HFF-Myc (cell line): ENCODE measurements at places on chromosomes 6 and 20.

GRCh38 chr6:63804381-63804956 lies 168.9 kb downstream of the PHF3 start:
- peak; percentile 88 for DNase-seq

DNA sequence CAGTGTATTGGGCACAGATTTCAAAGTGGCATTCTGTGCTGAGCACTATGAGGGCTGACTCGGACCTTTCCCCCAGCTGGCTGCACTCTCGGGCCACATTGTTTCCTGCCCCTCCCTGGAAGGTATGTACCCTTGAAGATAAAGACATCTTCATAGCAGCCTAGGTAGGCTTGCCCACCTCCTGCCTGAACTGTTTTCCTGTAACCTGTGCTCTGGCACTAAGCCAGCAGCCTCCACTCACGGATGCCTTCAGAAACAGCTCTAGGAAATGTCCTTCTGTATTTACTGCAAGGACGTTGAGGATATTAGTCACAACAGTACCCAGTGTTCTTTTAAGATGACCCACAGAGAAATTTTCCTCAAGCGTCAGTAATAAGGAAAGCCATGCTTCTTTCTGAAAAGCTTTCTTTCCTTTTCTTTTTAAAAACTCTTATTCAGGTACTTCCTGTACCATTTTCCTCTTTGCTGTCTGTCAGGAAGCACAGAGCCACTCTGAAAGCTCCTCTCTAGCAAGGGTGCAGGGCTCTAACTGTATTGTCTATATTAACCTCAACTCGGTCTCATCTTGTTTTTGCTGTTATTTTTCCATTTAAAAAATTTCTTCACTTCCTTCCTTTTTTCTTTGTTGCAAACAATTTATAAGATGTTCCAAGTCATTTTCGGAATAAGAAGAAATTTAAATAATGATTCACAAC lies 43.5 kb downstream of the TTI1 start:
- no peak for DNase-seq

GRCh38 chr6:39602601-39603519 lies 122.3 kb downstream of the KIF6 start:
- no peak for DNase-seq

GRCh38 chr6:44219815-44220784 lies 3.3 kb upstream of the SLC29A1 start:
- DNase-seq = no peak

DNA sequence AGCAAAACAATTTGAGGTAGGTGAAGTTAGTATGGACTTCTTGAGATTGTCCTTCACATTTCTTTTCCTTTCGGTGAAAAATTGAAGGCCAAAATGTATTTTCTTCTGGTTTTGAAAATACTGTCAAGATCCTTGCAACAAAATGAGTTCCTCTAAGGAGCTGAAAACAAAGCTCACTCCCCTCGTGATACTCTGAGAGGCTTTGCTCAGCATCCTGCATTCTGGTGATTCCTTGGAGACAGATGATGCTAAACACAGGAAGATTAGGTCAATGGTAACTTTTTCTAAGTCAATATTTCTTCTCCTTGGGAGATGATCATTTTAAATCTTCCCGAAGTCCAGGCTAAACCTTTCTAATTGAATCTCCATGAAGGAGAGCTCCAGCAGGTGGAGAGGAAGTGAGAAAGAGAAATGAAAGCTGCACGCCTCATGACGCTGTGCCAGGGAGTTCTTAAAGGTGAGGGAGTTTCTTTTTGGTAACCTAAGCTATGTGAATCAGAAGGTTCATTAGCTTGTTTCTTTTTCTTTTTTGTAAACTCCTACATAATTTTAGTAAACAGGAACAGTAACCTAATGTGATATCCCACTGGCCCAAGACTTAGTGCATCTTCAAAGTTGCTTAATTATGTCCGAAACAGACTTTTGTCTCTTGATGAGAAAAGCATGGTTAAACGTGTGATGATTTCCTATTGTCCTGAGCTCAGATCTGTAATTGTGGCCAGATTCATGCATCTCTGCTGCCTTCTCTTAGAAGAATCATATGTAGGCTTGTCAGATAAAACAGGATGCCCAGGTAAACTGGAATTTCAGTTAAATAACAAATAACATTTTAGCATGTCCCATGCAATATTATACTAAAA lies 15.0 kb downstream of the ESR1 start:
- no peak for DNase-seq

DNA sequence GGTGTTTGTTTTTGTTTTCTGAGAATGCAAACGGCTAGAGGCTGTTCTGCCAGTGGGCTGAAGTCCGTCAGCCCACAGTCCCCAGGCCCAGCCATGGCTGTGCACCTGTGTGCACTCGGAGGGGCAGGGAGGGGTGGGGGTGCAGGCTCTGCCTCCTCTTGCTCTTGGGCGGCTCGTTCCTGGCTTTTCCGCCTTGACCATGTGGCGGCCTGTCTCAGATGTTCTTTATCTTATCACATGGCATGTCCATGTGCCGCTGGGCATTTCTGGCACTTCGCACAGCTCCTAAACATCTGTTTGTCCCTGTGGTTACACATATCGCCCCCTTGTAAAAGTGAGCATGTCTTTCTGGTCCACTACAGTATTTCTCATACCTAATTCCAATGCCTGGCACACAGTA lies 137.0 kb downstream of the CDH4 start:
- DNase-seq = no peak

- no peak for DNase-seq
Observed at GRCh38 chr6:55853008-55854001, 22.1 kb downstream of the BMP5 start.

DNA sequence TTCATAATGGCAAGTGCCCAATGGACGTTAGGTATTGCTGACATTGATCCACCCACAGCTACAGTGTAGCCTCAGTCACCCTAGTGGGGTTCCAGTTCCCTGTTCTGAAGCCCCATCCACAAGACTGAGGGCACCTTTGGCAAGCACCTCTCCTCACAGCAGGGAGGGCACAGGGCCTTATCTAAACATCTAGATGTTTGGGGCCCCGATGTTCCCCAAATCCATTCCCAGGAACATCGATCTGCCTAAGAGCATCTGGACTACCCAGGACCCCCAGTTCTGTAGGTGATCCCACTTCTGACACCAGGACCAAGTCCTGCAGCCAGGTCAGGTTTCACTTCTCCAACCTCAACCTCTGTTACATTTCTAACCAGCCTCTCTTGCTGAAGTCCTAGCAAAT lies 10.6 kb downstream of the APCDD1L start:
- no peak for DNase-seq

GRCh38 chr6:36389353-36389752 lies 1.9 kb upstream of the ETV7 start:
- no peak for DNase-seq

GRCh38 chr6:90008908-90009501 lies 114.7 kb downstream of the GJA10 start:
- DNase-seq = no peak

GRCh38 chr6:151018046-151018445 lies 152.5 kb downstream of the MTHFD1L start:
- no peak for DNase-seq

- DNase-seq = peak; percentile 97
Observed at GRCh38 chr6:21593412-21593926, at the start of gene SOX4. SOX4 (plus strand) TSS chr6:21593751; CDS start chr6:21594535, 784 bp downstream.

DNA sequence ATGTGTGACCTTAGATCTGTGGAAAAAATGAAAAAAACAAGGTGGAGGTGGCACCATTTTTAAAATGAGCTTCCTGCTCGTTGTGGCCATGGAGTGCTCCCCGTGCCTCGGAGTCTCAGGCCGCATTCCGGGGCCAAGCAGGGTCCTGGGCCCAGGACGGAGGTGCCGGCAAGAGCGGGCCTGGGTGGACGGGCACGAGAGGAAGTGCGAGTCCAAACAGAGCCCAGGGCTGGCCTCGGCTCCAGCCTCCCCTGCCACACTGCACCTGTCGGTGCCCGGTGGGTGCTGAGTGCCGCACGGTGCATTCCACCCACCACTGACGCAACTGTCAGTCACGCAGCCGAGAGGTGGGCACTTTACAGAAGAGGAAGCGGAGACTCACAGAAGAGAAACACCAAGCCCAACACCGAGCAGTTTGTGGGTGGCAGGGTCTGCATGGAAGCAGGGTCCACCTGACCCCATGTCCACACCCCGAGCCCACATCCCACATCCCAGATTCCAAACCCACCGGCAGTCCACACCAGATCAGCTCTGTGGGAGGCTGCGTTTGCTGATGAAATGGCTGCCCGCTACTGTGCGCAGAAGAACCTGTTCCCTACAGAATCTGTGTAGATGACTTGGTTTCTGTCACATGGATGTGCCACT lies 97.7 kb downstream of the PSMB1 start:
- DNase-seq = no peak

DNA sequence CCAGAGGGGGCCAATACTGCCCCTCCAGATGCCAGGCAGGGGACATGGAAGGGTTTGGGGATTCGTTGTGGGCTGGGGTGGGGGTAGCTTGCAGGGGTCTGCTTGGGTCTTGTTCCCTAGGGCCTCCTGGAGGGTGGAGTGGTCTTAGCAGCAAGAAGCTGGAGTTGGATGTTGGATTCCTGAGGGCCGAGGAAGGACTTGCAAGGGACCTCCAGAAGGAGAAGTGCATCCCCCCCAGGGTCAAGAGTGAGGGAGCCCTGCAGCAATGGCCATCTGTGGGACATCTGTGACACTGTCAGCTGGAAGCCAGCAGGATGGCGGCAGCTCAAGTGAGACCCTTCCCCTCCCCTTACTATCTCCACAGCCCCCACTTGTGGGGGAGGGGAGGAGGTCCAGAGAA lies 25.4 kb upstream of the CCN5 start:
- DNase-seq = no peak

GRCh38 chr6:90416322-90416721 lies 119.7 kb upstream of the BACH2 start:
- DNase-seq = no peak

- DNase-seq = no peak
Observed at GRCh38 chr6:11194356-11195218, 37.9 kb downstream of the NEDD9 start.

DNA sequence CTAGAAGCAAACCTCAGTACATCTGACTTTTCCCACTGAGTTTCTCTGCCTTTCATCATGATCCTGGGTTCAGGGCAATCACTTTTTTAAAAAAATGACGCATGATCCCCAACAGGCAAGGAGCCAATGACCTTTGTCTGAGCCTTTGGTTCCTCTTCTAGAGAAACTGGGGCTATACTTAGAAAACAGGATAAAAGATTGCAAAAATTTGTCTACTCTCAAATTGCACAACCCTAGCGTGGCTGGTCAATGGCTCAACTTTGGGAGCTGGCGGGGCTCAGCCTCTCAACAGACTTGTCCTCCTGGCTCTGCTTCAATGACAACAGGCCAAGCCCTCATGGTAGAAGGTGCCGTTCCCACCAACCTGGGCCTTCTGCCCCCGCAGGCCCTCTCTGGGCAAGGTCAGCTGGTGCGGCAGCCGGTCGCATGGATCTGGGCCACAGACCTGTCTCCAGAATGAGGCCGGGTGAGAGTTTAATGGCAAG lies 48.7 kb downstream of the PDYN start:
- DNase-seq = no peak

DNA sequence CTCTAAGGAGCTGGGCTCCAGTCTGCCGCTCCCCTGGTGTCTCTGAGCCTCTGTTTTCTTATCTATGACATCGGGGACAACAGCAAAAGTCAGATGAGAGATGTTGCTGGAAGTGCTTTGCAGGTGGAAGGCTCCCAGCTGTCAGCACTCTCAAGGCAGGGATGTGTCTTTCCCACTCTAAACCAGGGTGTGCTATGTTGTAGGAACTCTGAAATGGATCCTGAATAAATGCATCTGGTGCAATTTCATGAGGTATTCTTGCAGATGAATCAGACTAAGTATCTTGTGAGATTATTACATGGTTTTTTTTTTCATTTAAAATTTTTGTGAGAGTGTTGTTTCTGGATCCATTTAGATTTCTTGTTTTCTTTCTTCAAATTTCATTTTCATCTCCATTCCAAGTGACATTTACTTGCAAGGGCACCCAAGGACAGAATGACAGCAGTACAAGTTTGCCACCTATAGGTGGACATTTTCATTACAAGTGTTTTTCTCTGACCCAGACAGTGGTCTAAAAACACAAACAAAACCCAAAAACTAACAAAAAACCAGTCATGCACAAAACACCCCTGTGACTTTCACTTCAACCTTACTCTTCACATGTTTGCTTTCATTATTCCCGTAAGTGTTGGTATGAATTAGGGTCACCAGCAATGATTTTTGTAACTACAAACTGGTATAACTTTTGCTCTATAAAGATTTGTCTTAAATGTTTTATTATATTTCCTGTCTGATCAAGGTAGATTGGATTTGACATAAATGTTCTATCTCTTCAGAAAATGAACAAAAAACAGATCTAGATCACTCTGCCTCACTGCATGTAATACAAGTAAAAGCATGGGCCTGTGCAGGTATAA lies 14.7 kb upstream of the SIM1 start:
- DNase-seq = no peak

GRCh38 chr20:51496964-51497363 lies 45.6 kb downstream of the NFATC2 start:
- DNase-seq = no peak

- peak; percentile 52 for DNase-seq
Observed at GRCh38 chr20:19885939-19886660, 128.0 kb downstream of the RIN2 start.

- DNase-seq = no peak
Observed at GRCh38 chr20:23240519-23240918, 110.1 kb upstream of the NXT1 start.

DNA sequence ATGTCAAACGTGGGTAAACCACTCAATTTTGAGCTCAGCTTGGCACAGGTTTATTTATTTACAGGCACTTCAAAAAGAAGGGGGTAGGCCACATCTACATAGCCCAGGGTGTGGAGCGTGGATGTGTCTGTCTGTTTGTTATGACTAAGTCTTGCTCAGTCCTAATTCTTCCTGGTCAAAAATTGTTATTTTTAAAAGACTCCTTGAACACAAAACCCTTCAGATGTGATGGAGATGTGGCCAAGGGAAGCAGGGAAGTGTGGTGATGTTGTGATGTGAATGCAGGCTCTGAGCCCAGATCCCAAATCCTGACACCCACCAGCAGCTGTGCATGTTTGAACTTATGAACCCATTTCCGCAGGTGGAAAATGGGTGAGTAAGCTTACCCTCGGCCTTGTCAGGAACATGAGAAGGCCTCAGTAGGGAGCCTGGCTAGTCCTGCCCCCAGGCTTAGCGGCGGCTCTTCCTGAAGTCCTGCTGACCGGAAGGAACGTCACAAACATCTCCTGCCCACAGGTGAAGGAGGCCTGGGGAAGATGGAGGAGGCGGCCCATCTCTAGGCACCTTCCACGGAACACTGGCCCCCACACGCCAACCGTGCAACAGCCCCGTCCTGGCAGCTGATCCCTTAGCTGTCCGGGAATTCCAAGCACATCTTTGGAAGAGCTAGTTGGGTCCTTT lies 119.7 kb downstream of the MYLK4 start:
- DNase-seq = peak; percentile 56

DNA sequence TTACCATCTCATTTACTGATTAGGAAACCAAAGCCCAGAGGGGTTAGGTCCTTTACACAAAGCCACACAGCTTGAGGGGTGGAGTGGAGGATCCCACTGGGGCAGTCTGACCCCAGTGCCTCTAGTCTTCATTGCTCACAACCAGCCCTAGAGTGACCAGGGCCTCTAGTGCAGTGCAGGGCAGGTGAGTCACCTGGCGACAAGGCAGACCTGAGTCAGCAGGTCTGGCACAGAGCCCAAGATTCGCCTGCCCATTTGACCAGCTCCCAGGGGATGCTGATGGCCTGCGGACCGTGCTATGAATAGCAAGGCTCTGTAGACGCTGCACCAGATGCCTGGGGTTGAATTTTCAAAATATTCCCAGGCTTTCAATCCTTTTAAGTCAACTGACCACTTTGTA lies 29.9 kb downstream of the CDH26 start:
- no peak for DNase-seq
